AG09319 (cell line): ENCODE measurements at places on chromosomes 12 and 14.

- DNase-seq = no peak
Observed at GRCh38 chr14:87992346-87992717, 650 bp downstream of the GALC start.

- DNase-seq = no peak
Observed at GRCh38 chr14:39381366-39381765, 50.9 kb downstream of the FBXO33 start.

DNA sequence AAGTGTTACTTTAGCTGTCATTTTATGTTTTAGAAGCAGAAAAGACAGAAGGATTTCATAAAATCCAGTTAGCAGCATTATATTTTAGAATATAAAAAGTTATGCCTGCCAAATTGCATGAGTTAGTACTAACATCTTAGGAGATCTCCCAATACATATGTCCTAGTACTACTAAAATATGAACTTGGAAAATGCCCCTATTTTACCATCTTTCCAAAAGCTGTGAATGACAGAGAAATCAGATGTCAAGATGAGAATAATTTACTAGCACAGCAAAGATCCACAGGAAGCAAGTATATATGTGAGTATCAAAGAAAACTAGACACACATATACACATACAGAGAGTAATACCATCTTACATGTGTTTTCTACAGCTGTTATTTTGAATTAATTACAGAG lies 196.9 kb downstream of the CPNE8 start:
- DNase-seq = no peak

DNA sequence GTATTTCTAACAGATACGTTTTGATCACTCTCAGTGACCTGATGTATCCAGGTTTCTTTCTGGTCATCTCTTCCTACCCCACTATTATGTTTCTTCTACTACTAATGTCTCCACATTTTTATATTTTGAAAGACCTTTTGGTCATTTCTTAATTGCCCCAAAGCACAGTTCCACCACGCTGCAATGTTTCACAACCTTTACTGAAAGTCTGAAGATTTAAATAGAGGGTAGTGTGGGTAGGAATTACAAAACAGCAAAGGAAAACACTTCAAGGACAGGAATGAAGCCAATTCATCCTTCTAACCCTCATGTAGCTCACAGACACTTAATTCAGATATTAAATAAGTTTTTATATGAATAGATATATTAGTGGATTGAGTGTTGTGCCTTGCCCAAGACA lies 36.1 kb upstream of the SLC16A7 start:
- DNase-seq = no peak

DNA sequence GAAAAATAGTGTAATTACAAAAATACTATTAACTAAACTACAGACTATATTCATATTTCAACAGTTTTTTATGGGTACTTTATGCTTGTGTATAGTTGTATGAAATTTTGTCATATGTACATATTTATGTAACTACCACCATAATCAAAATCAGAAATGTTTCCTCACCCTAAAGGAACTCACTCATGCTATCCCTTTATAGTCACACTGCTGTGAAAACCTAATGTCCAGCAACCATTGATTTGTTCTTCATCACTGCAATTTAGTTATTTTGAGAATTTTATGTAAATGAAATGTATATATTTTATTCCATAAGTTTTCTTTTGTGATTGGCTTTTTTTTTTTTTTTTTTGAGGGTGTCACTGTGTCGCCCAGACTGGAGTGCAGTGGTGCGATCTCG lies 278.9 kb upstream of the SLC16A7 start:
- no peak for DNase-seq

- DNase-seq = no peak
Observed at GRCh38 chr14:88289996-88290395, 33.1 kb downstream of the KCNK10 start.

DNA sequence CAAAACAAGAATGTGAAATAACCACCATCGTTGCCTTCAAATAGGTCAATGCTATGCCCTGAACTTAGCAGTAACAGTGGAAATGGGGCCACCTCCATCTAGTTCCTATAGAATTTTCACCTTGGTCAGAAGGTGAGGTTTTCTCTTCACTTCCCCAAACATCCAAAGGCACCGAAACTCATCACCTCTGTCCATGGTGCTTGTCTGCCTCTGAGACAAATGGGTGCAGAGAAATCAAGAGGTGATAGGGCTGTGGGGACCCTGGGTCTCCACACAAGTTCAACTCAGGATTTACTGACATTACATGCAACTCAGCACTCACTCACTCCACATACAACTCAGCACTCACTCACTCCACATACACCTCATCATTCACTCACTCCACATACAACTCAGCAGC lies 26.2 kb upstream of the TMEM132C start:
- no peak for DNase-seq

DNA sequence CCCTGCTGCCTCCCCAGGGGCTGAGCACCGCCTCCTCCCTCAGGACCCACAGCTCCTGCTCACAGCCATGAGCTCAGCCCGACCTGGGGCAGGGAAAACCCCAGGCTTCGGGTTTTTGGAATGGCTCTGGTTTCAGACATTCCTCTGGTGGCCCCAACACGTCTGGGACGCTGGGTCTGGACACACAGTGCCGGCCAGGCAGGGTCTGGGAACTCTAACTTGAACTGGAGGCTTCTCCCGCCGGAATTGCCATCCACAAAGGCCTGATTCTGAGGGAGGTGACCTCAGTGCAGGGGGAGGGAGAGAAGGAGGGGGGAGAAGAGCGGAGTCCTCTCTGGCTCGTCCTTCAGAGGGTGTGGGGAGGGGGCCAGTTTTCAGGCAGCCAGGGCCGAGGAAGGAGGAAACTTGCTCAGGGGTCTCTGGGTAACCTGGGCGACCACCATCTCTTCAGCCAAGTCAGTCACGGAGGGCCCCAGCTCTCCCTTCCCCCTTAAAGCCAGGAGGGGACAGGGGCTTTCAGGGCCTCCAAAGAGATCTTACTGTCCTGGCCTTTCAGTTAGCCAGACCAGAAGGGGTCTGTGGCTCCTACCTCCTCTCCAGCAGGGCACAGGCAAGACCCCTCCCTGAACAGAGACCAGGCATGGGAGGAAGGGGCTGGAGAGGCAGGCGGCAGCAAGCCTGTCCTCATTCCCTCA lies 19.4 kb downstream of the NCKAP5L start:
- no peak for DNase-seq

- no peak for DNase-seq
Observed at GRCh38 chr12:106062693-106063092, 76.1 kb downstream of the NUAK1 start.
